Activated naive CD4-positive, alpha-beta T cell treated with anti-CD3 and anti-CD28 coated beads, Interleukin-2, amount 50 U/mL, for 16 hours (primary cell): ENCODE measurements at places on chromosomes 1 and 21.

- DNase-seq, result no peak
These were observed 570.9 kb upstream of the CAMK1G start for GRCh38 chr1:209012443-209013196.

DNA sequence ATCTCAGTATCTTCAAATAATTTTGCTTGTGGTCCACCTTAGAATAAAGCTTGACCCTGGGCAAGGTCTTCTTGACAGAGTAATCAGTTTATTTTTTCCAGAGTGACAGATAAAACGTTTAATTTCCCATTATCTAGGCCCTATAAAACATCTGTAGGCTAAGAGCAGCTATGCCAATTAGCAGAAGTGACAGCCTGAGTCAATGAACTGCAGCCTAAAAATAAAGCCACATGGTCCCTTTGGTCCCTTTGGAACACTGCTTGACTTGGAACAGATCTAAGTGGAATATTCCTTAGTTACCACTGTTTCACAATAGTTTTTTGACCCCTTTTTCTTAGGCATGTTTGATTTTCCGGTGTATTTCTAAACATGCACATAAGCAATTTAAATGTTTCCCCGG, 6.3 kb upstream of the RGS13 start:
- no peak for DNase-seq

- no peak for DNase-seq
These were observed 13.4 kb downstream of the PLA2G2E start for GRCh38 chr1:19909971-19910370.

GRCh38 chr1:32232558-32233304, 10.5 kb downstream of the EIF3I start:
- DNase-seq, result no peak

DNA sequence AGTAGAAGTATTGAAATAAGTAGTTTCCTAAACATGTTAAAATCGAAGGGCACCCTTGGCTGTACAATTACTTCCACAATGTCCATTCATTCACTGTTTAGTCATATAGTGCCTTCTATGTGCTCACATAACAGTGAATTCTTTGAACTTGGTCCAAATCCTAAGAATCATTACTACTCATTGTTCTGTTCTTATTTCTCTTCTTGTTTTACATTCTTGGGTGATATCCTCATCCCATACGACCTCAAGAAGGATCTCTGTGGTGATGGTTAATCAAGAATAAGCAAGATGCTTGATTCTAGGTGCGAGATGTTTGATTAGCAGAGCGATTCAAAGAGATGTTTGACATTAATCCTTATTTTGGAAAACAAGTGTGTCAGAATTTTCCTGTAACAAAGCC, 667.4 kb upstream of the ZP4 start:
- DNase-seq, result no peak

DNA sequence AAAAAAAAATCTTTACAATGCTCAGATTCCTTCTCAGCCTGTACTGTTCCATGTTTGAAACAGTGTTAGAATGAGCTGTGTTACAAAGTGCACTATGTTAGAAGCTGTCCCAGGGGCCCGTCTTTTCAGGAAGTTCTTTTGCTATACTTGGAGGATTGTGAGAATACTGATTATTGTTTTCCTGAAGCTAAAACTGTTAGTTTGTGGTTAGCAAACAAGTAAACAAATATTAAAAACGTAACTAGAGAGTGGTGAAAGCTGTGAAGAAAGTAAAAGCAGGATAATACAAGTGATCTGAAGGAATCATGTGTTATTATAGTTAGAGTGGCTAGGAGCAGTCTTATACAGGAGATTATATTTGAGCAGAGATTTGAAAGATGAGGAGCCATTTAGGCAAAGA, 35.6 kb downstream of the CAMSAP2 start:
- no peak for DNase-seq

- DNase-seq, result no peak
These were observed 22.5 kb downstream of the CHD5 start for GRCh38 chr1:6157528-6158174.

GRCh38 chr1:168365719-168366479, 85.2 kb downstream of the TBX19 start:
- DNase-seq, result no peak

GRCh38 chr1:10250663-10251062, 40.3 kb downstream of the KIF1B start:
- DNase-seq, result no peak

GRCh38 chr1:100606438-100606837, 68.5 kb downstream of the GPR88 start:
- no peak for DNase-seq

- DNase-seq, result no peak
These were observed 180.2 kb downstream of the PBX1 start for GRCh38 chr1:164739189-164739588.

- DNase-seq, result peak; percentile 2
These were observed 100.2 kb downstream of the DMRTB1 start for GRCh38 chr1:53559391-53559815.

- DNase-seq, result no peak
These were observed 73.2 kb upstream of the B3GALT2 start for GRCh38 chr1:193259636-193260035.

- peak; percentile 55 for DNase-seq
These were observed 17.5 kb downstream of the MAB21L3 start for GRCh38 chr1:116128664-116129063.

- no peak for DNase-seq
These were observed 166.8 kb upstream of the CAMK1G start for GRCh38 chr1:209416716-209417115.

GRCh38 chr1:76690766-76691165, 176.5 kb upstream of the ST6GALNAC5 start:
- DNase-seq, result no peak

DNA sequence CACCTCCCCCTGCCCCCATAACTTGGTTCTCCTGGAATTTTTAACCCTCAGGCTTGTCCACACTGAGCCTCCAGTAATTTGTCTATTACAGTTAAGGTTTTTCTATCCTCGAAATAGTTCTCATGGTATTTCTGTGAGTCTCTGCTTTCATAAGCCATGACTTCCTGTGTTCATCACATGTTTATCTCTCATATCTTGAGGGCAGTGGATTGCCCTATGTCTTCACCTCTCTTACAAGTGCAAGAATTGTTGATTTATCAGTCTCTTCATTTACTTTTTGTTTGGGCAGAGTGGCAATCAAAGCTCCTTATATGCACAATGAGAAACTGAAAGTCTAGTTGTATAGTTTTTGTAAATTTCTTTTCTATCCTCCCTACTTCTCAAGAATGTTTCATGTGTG, 328.4 kb downstream of the PLA2G4A start:
- no peak for DNase-seq

DNA sequence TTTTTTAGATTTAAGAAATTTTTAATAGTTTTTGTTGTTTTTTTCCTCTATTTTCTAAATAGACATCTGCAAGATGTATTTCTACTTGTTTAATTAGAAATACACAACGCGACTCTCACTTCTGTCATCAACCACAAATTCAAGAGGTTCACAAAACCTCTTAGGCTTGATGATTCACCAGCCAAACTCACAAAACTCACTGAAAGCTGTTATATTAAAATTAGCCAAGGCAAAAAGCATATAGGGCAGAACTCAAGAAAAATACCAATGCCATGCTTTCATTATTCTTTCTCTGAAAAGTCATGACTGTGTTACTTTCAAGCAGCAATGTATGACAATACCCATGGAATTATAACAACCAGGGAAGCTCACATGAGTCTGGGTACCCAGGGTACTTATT, 487.0 kb upstream of the RGS18 start:
- DNase-seq, result no peak

GRCh38 chr21:34980423-34981115, 68.5 kb downstream of the RUNX1 start:
- no peak for DNase-seq

DNA sequence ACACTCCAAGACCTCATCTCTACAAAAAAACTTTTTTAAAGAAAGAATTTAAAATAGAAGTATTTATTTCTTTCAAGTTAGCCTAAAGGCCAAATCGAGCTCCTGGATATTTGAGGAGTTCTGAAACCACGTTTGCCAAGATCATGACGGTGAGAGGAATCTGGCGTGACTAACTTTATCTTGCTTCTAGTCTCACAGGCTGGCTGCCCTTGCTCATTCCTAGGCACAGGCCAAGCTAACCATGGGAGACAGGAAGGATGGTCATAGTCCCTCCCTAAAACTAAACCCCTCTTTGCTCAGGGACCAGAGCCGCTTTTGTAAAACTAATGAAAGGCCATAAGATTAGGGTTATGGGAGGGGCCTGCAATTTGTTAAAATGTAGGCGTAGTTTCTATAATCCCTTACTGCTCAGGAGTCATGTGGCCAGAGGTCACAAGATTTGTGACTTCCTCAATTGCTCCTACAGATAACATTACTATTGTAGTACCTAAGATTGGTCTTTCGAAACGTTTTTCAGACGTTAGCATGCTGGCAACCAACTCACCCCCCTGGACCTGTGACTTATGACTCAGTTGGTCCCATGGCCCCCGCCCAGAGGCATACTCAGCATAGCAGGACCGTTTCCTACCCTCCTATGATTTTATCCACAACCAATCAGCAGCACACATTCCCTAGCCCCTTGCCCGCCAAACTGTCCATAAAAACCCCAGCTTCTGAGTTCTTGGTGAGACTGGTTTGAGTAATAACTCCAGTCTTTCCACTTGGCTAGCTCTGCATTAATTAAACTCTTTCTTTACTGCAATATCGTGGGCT, 425.0 kb downstream of the SMYD3 start:
- DNase-seq, result no peak

GRCh38 chr1:28395181-28395580, 25.6 kb downstream of the PHACTR4 start:
- DNase-seq, result no peak

GRCh38 chr1:154788886-154789285, 81.2 kb downstream of the KCNN3 start:
- no peak for DNase-seq

DNA sequence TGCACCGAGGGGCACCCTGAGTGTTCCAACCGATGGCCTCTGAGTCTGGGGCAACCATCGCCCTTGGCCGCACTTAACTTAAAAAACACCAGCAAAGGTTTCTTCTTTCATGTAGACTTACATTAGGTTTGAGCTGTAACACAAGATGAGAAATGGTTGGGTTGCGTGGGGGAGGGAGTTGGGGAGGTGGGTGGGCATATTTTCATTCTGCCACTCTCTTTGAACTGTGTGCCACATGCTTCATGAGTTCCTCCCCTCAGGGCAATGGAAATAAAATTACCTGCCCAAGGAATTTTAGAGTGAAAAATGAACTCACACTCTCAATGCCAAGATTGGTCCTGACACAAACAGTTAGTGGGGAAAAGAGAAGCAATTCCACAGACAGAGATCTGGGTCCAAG, 430.1 kb upstream of the USP24 start:
- DNase-seq, result no peak

DNA sequence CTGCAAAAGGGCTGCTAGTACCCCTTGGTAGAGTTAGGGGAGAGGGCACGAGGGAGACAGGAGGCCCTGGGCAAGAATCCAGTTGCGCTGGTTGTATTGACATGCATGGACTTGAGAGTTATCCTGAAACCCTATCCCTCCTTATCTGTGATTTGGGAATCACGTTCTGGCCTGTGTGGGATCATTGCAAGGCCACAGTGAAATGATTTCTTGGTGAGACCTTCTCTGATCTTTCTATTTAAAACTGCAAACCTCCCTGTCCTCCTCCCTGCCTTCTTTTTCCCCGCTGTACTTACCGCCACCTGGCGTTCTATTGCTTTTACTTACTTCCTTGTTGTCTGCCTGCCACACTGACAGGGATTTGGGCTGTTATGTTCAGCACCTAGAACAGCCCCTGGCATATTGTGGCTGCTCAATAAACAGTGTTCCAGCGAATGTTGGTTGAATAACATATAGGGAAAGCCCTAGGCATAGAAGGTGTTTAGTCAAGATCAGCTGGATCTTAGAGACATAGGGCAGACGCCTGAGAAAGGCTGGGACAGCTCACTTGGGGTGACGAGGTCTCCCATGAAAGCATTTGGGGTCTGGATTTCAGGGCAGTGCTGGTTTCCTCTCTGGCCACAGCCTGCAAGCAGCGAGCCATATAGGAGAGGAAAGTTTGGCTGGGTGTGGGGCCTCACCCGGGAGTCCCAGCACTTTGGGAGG, 25.6 kb downstream of the ALPL start:
- DNase-seq, result no peak

- DNase-seq, result no peak
These were observed 39.4 kb downstream of the RCSD1 start for GRCh38 chr1:167669209-167670124.

DNA sequence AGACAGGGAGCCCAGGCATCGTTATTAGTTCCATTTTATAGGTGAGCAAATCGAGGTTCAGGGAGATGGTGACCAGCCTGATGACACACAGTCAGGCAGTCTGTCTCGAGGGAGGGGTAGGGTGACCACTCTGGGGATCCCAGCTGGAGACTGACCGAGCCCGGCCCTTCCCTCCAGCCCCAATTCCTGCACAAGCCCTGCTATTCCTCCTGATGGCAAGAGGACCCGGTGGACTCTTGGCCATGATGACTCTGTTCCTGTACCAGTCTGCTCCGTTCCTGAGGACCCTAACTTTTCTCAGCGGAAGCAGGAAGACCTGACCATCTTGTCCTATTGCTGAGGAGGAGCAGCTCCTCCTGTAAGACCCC, 391 bp downstream of the AGT start:
- DNase-seq, result no peak

DNA sequence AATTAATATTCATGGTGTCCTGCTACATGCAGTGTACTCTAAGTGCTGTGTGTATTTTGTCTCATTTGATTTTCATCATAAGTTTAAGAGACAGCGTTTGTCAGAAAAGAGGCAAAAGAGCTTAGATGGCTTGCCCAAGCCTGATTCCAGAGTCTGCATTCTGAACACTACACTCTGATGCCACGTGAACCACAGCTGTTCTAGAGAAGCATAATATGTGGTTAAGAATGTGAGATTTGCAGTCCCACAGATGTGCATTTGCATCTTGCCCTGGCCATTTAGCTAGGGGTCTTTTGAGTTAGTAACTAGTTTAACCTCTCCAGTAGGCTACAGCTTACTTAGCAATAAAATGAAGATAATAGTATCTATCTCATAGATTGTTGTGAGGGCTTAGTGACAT, 9.2 kb upstream of the GADD45A start:
- DNase-seq, result no peak

DNA sequence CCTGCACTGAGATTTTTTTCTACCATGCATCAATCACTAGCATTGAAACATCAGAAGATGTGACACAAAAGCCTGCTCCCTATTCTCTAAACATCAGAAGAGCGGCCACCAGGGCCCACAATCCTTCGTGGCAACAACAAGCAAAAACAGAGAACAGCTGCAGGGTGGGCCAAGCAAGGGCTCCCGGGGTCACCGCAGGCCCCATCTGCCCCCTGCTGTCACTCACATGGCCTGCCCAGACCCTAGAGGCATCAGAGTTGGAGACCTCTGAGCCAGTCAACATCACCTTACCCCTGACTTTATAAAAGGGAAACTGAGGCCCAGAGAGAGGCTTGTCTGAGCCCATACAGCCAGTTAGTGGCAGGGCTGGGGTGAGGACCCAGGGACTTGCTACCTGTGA, 1.8 kb downstream of the LAPTM5 start:
- no peak for DNase-seq

- DNase-seq, result no peak
These were observed 9.9 kb upstream of the ZBTB17 start for GRCh38 chr1:15985611-15986297.

- DNase-seq, result no peak
These were observed 54.9 kb downstream of the PTPRF start for GRCh38 chr1:43585557-43585956.

- no peak for DNase-seq
These were observed 1.6 kb upstream of the EFNA1 start for GRCh38 chr1:155125946-155126555.
